Activated naive CD4-positive, alpha-beta T cell (primary cell): ENCODE measurements at places on chromosomes 11 and 22.

DNA sequence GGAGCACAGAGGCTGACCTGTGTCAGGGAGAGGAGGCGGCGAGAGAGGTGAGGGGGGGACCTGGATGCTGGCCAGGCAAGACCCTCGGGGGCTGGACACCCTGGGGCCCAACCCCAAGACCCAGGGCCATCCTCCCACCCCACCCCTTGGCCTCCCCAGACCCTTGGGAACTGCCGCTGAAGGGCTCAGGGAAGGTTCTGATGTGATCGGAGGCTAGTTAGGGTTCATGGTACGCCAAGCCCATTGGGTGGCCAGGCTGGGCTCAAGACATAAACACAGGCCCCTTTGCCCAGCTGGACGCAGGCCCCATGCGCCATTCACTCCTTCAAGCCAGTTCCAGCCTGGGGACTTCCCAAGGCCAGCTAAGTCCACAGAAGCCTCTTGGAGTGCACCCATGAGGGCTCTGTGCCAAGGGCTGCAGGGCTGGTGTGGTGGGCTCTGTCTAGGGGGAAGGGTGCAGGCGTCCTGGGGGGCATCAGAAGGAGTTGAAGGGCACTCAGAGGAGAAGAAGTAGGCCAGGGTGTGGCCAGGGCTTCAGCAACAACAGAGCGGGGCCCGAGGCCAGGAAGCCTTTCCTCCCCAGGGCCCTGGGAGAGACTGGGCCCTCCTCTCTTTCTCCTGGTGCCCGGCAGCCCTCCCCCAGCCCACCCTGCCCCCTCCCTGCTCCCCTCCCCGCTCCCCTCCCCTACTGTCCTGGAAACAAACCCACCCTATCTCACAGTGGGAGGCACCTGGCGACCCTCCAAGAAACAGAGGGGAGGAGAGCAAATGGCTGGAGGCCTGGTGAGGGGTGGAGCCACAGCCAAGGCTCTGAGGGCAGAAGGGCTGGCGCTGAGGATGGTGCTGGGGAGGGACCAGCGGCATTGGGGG is 12.9 kb downstream of the TSPAN32 start:
- DNase-seq: no peak

DNA sequence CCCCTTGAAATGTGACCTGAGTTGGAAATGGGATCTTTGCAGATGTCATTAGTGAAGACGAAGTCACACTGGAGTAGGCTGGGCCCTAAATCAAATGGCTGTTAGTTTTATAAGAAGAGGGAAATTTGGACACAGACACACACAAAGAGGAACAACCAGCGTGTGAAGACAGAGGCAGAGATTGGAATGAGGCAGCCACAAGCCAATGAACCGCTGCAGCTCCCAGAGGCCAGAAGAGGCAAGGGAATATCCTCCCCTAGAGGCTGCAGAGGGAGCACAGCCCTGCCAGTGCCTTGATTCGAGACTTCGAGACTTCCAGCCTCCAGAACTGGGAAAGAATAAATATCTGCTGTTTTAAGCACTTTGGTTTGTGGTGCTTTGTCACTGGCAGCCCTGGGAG is 484.5 kb downstream of the MN1 start:
- no peak for DNase-seq

- no peak for DNase-seq
Observed at GRCh38 chr22:36328635-36329253, 59.0 kb downstream of the MYH9 start.

- DNase-seq: no peak
Observed at GRCh38 chr11:108486331-108486730, 11.9 kb downstream of the POGLUT3 start.

GRCh38 chr11:48210052-48210451 is 6.6 kb upstream of the OR4B1 start:
- no peak for DNase-seq
